AG04449 (cell line): ENCODE measurements at places on chromosomes 6 and 20.

DNA sequence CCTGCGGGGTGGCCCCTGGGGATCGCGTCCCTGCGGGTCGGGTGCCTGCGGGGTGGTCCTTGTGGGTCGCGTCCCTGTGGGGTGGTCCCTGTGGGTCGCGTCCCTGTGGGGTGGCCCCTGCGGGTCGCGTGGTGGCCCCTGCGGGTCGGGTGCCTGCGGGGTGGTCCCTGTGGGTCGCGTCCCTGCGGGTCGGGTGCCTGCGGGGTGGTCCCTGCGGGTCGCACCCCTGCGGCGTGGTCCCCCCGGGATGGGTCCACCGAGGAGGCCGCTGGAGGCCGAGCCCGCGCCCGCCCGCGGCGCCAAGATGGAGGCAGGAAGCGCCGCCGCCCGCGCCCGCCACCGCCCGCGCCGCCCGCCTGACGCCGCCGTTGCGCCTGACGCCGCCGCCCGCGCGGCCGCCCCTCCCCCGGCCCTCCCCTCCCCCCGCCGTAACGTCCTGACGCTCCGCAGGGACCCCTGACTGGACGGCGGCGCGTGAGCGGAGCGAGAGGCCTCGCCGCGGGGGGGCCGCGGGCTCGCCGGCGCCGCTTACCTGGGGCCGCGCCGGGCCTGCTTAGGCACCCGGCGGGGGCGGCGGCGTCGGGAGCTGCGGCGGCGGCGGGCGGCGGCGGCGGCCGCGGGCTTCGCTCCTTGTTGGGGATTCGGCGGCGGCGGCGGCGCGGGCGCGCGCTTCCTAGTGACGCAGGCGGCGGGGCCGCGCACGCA, at the start of gene GMEB2:
Gene GMEB2, minus strand, starts transcription at position 678 of the 705 bp plus-strand sequence. CDS start 7,704 bp downstream, outside the sequence.
- no peak for DNase-seq

GRCh38 chr20:5642155-5642981, 107.8 kb upstream of the SHLD1 start:
- DNase-seq, result no peak

DNA sequence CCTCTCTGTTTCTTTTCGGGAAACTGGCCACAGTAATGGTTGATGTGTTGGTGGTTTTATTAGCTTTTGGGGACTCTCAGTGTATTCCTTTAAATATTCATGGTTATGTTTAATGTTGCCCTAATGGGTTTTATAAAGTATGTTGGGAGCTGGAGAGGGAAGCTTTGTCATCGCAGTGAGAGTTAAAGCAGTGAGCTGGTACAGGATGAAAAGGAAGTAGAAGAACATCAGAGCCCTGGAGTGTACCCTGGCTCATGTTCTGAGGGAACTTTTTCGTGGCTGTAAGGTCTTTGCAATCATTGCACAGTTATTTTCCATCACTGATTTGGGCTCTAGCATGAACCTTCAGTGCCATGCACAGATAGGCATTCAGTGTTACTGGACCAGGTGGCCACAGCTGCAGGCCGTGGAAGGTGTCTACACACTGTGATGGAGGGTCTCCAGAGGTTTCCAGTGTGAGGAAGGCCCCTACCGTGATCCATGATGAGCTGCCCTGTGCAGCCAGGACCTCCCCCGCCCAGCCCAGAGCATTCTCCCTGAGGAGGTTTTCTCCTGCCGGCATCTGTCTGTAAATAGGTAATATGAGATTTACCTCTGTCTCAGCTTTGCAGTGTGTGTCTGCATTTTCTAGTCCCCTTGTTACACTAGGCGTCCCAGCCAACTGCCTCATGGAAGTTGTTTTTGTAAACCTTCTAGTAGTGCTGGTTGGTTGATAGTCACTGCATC, 22.4 kb upstream of the TMEM217 start:
- DNase-seq, result no peak

- no peak for DNase-seq
Measured at GRCh38 chr6:16043171-16044135, 85.4 kb upstream of the MYLIP start.

DNA sequence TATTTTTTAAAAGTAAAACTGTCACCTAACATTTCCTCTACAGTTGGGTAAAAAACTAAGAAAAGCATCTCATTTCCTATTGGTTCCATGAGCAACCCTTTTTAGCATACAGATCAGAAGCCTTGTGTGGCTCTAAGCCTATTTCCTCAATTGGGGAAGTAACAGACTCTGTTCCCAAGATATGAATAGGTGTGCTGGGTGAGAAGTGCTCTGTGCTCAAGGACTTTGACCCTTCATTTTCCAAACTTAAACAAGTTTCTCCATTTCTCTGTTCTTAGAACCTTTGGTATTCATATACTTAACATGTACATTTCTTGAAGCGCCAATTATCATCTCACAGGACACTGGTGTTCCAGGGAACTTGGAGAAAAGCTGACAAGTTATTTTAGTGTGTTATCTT, 24.1 kb downstream of the CARMIL1 start:
- no peak for DNase-seq

DNA sequence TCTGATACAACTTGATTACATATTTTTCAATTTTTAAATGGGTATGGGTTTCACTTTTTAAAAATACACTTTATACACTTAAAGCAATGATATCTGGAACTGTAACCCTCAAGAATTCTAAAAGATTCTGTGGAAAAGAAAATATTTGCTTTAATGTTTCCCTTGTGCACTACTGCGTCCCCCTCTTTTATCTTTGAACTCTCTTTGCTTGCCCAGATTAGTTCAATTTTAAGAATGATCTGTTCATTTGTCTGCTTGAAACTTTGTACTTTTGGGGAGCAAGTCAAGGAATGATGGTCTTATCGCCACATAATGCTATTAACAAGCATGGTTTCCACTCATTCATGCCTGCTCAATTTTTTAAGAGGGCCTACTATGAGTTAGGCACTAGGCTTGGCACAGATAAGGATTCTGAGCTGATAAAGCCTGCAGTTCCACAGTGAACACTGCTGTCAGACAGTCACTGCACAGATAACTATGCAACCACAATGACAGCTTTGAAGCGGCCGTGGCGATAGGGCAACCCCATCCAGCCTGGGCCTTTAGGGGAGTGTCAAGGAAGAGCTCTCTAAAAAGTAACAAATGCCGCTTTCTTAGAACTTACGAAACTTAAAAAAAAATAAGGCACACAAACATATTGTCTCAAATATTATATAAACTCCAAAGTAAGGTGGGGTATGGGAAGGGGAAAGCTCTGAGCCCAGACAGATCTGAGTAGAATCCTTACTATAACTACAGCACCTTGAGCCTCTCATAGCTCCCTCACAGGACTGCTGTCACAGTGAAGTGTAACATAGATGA, 29.7 kb downstream of the FYN start:
- DNase-seq, result no peak

DNA sequence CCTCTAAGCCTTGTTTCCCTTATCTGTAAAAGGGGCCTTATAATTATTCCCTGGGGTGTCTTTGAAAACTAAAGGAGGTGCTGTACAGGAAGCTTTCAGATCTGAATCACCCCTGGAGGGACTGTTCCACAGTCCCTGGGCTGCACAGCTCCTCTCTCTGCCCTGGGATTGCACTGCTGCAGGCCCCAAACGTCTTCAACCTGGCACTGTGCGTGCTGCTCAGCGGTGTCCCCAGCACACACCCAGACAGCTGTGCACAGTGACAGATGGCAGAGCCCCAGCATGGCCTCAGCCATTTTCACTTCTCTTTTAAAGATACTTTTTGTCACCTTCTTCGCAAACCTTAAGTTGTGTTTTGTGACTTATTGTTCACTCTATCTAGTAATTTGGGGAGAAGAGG, 50.7 kb upstream of the INSM1 start:
- no peak for DNase-seq

GRCh38 chr20:12969071-12969669, 39.6 kb upstream of the SPTLC3 start:
- DNase-seq, result peak; percentile 10

GRCh38 chr6:99121748-99122147, 174.0 kb upstream of the FBXL4 start:
- DNase-seq, result no peak

GRCh38 chr6:88512951-88513350, 346.8 kb upstream of the CNR1 start:
- DNase-seq, result no peak

DNA sequence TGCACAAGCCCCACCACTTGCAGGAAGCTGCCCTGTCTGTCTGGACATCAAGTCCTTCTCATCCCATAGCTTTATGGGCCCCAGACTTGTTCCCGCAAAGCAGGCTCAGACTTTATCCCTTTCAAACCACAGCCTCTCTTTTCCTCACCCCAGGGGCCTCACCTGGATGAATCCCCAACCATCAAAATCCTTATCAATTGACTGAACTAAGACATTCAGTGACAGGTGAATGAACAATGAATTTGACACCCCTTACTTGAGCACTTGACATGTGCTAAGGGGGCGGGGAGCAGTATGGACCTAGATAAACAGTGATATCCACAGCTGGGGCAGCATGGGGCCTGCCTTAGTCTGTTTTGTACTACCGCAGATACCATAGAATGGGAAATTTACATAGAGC, 5.0 kb downstream of the RAB44 start:
- no peak for DNase-seq

DNA sequence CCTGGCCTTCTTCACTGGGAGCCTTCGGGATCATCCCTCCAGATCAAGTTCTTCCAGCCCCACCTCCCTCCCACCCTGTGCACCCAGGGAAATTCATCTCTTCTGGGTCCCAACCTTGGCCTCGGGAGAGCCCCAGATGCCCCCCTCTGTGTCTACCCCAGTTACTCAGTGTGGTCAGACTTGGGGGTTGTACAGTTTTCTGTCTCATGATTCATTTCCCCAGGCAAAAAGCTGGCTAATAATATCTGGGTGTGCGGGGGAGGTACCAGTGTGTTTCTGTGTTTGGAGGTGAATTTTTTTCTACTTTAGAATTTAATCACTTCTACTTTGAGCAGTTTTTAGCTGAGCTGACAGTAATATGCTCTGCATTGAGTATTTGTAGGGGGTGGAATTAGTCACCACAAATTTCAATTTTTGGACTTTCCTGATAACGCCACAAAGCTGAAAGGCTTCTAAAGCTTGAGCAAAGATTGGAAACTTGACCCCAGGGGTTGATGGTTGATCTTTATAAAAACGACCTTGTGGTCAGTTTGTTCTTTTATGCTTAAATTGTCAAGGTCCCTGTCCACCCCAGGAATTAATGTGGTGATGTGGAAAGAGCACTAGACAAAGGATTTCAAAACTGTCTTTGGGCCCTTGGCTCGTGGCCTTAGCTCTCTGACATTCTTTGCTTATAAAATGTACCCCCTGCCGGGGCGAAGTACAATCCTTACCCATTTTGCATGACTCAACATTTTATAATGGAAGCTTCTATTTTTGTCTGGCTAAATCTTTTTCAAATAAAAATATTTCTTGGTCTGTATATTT, 284.7 kb upstream of the TAB2 start:
- DNase-seq, result peak; percentile 69

DNA sequence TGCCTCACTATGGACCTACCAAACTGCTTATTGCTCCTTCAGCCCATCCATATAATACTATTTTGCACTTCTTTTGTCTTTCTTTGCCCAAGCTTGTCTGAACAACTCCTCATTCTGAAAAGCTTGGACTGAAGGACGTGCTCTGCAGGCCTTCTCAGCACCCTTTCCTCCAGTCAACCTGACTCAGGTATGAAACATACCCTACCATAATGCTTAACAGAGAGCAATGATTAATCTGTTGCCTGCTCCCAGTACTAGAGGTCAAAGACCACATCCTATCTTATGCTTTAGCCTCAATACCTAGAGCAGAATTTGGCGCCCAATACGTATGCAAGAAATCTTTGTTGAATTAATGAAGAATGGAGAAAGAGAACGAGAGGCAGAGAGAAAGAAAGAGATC, 55.2 kb downstream of the ATXN1 start:
- no peak for DNase-seq
